Activated CD4-positive, alpha-beta T cell treated with anti-CD3 and anti-CD28 coated beads, Interleukin-2, Interleukin-6, amounts not matched to agents 100 ng/mL and 50 ng/mL, durations not matched to agents 16 hours and 8 hours (primary cell): ENCODE measurements at places on chromosomes 11 and 22.

DNA sequence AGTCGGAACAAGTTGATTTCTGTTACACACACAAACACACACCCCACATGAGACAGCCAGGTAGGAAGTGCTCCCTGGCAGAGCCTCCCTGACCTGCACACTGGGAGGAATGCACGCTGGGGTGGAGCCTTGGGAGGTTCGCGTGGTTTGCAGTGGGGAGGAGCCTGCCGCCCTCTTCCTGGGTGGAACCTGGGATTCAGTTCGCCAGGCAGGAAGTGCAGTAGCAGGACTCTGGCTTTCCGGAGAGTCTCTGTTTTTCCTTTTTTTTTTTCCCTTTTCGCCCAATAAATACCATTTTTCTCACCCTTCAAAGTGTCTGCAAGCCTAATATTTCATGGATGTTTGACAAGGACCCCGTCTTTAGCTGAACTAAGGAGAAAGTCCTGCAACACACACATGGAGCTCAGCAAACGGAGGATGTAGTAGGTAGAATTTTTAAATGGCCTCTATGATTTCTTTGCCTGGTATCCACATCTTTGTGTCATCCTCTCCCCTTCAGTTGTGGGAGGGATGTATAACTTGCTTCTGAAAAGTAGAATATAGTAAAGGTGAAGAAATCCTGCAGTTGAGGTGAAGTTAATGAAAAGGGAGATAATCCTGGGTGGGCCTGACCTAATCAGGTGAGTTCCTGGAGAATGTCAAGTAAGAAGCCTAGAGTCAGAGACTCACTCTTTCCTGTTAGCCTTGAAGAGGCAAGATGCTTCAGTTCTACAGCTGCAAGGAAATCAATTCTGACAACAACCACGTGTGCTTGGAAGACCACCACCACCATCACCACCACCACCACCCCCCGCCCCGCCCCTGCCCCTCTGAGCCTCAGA lies 72.9 kb downstream of the PIWIL4 start:
- no peak for DNase-seq

DNA sequence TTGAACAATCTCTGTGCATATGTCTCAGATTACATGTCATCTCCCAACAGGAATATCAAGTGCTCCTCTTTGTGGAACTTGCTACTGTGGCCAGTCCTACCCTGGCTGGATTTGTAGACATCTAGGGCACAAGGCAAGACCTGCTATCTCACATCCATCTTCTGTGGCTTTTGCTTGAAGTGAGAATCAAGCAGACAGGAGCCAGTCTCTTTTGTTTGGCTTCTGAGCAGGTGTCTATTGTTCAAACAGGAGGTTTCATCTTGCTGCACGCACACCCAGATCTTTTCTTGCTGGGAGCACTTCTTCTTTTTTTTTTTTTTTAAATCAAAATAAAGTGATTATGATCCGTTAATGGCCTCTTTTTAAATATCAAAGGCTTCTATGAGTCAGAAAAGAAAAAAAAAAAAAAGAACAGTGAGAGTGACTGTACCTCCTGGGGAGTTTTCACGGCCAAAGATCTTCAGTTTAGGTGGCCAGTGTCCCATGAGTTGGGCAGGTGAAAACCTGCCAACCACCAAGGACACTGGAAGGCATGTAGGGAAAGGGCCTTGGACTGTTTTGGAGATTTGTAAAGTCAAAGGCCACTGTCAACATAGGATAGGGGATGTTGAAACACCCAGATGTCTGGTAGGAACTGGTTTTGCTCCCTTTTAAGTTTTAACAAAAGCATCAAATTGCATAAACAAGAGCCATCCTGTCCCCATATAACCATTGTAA lies 78.1 kb downstream of the CD44 start:
- no peak for DNase-seq

DNA sequence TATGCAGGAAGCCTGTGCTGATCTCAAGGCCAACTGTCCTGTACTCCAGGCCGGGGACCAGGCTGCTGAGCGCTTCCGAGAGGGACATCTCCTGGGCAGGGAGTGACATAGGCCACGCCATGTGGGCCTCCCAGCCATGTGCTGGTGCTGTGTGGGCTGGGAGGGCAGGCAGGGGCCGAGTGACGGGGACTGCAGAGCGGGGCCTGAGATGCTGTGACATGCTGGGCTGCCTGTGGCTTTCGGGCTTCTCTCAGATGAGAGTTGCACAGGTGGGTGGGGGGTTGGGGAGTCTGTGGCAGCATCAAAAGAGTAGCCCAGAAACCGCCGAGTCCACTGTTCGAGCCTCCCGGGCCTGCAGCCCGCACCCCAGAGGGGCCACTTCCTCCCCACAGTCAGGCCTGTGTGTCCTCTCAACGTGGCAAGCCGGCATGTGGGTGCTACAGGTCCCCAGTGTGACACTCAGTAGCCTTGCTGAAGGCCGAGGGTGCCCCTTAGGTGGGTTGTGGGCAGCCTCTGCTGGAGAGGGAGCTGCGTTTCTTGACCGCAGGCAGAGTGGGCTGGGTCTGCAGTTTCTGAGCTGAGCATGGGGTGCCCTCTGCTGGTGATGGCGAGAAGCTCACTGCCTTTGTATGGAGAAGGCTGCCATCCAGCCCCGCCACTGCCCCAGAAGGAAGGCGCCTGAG lies 101.2 kb downstream of the BCR start:
- DNase-seq: peak; percentile 84

DNA sequence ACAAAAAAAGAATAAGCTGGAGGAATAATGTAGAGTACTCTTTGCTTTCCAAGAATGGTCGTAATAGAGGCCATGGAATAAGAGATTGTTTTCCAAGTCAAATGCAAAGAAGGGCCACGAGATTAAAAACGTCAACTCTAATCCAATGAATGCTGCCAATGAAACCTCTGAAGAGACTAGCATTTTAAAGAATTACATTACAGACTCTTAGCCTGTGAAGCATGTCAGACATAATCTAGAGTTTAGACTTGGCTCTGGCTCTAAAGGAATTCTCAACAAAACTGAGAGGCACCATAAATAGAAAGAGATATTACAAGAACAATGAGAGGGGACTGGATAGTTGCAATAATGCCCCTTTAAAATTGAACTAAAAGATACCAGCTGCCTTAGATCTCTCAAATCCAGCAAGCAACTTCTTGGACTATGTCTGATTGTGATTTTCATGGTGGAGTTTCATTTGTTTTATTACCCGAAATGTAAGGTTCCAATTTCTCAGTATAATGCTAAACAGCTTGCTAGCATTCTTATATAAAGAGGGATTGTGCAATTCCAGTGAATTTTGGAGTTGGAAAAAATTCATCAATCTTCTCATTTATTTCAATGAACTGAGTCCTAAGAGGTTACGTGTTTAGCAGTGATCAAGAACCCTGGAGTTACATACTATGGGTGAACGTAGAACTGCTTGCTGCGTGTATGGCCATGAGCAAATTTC lies 5.6 kb downstream of the ETS1 start:
- no peak for DNase-seq

- DNase-seq: peak; percentile 37
These were observed 19.4 kb downstream of the HTR3A start for GRCh38 chr11:113994077-113994954.

DNA sequence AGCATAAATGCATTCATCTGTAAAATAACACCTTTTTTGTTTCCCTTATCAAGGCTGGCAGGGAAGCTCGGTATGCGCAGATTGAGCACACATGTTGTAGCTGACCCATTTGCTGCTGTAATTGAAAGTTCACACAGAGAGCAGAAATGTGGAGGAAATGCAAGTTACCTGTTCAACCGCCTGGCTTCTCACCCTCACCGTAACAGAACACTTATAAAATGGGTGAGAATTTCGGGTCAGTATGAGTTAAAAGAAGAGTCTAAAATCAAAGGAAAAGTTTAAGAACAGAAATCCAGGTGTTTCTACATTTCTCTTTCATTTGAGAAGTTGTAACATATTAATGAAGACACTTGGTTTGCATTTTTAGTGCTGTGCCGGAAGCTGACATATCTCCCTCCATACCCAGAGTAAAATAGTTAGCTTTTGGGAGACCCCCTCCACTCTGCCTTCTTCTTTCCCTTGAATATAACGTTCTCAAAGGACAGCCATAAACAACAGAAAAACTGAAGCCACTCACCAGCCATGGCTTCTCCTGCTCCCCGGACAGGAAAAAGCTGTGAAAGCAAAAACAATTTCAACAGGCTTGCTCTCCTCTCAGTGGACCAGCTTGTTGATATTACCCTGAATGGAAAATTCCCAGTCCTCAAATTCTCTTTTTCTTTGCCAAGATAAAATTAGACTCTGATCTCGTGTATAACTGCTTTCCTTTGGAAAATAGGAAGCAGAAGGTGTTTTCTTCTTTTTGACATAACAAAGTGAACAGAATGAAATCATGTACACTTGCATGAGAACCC lies at the start of gene CASP12:
Gene CASP12 (minus strand): TSS at position 570 of the 794 bp plus-strand sequence.
- peak; percentile 21 for DNase-seq

DNA sequence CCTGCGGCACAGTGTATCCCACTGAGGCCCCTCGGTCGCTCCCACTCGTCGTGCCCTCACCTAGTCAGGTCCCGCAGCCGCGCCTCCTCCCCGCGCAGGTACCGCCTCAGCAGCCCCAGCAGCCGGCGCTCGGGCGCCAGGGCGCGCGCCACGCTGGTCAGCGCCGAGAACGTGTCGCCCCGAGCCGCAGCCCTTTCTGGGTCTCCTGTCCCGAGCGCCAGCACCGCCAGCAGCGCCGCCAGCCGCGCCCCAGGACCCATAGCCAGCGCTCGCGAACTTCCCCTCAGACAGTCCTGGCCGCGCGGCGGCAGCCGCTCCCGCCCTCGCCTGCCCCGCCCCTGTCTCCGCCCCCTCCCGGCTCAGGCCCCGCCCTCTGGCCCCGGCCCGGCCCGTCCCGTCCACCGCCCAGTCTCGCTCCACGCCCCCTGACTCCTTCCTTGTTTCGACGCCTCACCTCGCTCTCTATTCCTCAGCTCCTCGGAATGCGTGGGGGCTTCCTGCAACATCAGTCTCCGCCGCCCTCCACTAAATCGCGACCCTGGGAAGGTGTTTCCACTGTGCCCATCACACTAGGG lies at the start of gene P4HA3:
Gene P4HA3 (minus strand): TSS at position 289 of the 575 bp plus-strand sequence. CDS start 29 bp downstream, at position 260.
- peak; percentile 64 for DNase-seq

DNA sequence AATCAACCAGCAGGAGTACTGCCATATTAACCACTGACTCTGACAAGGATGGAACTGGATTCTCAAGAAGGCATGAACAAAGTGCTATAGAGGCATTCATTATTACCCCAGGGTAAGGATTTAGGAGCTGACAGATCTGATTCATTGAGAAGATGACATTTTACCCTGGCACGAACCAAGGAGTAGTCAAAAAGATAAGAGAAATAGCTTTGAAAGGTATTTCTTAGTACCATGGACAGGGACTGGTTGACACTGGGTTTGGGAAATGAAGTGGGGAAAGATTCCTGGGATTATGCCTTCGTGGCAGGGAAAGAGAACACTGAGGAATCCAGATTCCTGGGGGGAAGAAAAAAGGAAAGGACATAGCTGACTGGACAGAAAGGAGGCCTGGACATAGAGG lies 5.1 kb upstream of the SAAL1 start:
- DNase-seq: no peak

- no peak for DNase-seq
These were observed at the start of gene C11orf86 for GRCh38 chr11:66974724-66975404. TSS of gene C11orf86 (plus strand) at chr11:66975304. CDS start at chr11:66975363, 59 bp downstream.

- peak; percentile 66 for DNase-seq
These were observed 39.4 kb downstream of the IRAG1 start for GRCh38 chr11:10653946-10654810.

GRCh38 chr11:18705651-18706281 lies 7.2 kb downstream of the TMEM86A start:
- no peak for DNase-seq

DNA sequence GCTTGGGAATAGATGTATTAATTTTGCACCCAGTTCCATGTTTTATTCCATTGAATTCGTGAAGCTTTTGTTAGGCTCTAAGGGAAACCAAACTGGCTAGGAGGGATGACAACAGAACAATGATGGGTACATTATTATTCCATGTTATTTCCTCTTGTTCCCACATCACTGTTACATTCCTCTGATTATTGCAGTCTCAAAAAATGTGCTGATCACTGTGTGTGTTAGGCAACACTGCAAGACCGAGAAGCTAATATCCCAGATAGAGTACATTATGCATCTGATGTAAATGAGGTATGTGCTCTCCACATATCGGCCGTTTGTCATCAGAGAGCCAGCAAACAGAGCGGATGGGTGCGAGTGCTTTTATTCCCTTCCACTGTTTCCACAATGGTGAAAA lies 327.9 kb downstream of the SOX6 start:
- DNase-seq: no peak

DNA sequence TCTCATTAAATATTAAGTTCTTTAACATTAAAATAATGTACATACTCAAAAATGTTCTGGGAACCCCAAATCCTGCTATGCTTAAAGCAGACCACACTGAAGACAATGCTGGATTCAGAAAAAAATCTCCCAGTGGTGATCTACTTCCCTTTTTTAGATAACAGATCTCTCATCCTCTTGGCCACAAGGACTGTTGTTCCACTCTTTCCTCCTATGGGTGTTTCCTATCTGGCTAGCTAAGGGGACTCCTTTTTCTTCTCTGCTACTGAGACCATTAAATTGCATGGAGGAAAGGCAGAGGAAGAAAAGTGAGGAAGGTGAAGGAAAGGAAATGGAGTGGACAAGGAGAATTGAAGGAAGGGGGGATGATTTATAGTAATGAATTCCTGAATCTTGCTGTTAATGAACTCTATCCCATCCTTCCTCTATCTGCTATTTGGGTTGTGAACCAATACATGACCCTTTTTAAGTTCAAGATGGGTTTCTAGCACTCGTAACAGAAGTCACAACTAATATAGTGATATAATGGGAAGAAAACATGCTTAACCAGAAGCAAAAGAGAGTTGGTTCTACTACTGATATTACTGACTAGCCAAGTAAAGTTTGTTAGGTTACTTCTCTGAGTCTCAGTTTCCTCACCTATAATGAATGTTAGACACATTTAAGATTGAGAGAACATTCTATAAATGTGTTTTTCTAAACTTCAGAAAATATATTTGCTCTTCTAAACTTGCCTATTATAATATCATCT lies 53.2 kb downstream of the PIK3C2A start:
- DNase-seq: no peak

DNA sequence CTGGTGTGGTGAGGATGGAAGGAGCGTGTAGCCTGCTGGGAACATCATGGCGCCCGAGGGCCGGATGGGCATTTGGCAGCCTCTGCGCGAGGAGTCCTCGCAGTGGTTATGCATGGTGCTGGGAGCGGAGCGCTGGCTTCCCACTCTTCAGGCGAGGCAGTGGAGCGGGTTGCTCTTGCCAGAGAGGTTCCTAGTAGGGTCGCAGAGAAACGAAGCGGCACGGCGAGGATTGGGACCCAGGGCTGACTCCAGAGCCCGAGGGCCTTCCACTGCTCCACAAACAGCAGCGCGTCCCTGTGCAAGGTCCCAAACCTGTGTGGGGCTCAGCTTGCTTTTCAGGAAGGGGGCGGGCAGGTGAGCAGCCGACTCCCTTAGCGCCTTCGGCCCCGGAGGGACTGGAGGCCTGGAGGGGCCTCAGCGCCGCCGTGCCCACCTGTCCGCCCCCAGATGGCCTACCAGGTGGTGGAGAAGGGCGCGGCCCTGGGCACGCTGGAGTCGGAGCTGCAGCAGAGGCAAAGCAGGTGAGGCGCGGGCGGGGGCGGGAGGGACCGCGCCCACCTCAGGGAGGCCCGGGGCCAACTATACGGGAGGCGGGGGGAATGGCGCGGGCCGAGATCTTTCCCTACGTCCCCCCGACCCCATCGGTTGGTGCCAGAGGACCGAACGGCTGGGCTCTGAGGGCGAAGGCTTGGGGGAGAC lies 7.2 kb downstream of the ATG16L2 start:
- DNase-seq: no peak
